ENCODE measurements at places on chromosomes 3 and 15. TPM values are rescaled to one million over a fixed set of nuclear protein-coding genes. Genes with fewer than 3 reads are reported as not detected.

- H3K36me3 ChIP-seq: no peaks in the 10 kb centered on the region
- DNase-seq: no peak
- H3K4me1 ChIP-seq: peaks cover 10% of the 10 kb centered on the region
- no peak overlapping the region for H3K27ac ChIP-seq
- H3K27me3 ChIP-seq: no peaks in the 10 kb centered on the region
Measured at GRCh38 chr15:38618242-38618955, 53.8 kb upstream of the RASGRP1 start.

- no peaks in the 10 kb centered on the region for H3K27me3 ChIP-seq
- no peak for DNase-seq
- peaks cover 20% of the 10 kb centered on the region for H3K4me1 ChIP-seq
Measured at GRCh38 chr3:45655906-45656305, 33.3 kb upstream of the SACM1L start.

DNA sequence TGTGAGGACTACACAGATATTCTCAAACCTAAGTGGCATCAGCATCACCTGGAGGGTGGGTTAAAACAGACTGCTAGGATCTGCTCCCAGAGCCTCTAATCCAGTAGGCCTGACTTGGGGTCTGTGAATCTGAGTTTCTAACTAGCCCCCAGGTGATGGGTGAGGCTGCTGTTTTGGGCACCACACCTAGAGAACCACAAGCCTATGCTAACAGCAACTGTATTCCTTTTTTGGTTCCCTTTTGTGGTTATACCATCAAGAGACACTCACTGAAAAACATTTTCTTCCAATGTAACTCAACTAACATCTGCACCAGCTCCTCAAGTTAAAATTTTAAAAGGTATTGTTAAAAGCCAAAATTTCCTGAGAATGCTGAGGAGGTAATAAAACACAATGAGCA, 16.0 kb downstream of the WDR82 start:
- DNase-seq: no peak
- peaks cover 86% of the 10 kb centered on the region for H3K36me3 ChIP-seq
- no peaks in the 10 kb centered on the region for H3K27me3 ChIP-seq

DNA sequence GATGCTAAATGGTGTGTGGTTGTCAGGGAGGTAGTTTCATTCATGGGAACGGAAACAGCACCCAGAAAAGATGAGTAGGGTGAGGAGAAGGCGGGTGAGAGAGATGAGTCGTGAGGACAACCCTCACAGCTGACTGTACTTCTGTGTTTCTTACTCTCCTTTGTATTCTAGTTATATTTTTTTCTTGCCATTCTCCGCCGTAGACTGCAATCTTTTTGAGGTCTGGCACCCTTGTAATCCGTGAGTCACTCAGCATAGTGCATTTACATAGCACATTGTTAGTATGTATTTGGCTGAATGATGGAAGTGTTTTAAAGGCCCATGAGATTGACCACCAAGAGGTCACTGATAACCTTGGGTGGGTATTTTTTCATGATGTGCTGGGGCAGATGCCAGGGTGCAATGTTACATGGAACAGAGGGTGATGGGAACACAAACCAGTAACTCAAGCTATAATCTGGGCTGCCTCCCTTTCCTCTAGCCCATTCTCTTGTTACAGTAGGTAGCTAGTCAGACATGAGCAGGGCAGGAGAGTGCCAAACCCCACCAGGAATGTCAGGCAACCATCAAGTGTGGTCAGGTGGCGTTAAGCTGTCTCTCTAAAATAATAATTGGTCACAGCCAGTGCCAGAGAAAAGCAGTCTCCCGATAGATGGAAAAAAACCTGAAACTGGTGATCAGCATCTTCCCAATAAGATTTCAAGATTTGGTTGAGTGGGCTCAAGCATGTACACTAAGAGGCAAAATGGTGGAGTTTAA, 18.8 kb upstream of the DGKG start:
- peaks cover 13% of the 10 kb centered on the region for H3K27me3 ChIP-seq
- peak overlapping the region; percentile 10 for H3K27ac ChIP-seq
- no peak for DNase-seq
- H3K4me1 ChIP-seq: peaks cover 15% of the 10 kb centered on the region

DNA sequence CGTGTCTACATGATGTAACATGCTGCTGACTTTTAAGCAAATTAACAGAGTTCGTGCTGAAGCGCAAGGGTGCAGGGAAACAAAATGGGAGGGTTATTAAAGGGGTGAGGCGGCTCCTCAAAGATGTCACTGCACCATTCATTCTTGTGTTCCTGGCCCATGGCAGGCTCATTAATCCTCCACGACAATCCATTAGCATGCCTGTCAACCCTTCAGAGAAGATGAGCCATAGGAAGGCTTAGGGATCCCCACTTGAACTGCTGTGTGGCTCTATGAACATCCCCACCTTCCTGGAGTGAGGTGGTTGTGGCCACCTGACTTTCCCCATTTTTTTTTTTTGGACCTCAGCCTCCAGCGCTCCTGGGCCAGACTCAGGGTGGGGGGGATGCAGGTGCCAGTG, 45.8 kb downstream of the IGF1R start:
- peaks cover 44% of the 10 kb centered on the region for H3K4me1 ChIP-seq
- H3K36me3 ChIP-seq: peaks cover 2% of the 10 kb centered on the region
- no peak overlapping the region for H3K4me3 ChIP-seq

DNA sequence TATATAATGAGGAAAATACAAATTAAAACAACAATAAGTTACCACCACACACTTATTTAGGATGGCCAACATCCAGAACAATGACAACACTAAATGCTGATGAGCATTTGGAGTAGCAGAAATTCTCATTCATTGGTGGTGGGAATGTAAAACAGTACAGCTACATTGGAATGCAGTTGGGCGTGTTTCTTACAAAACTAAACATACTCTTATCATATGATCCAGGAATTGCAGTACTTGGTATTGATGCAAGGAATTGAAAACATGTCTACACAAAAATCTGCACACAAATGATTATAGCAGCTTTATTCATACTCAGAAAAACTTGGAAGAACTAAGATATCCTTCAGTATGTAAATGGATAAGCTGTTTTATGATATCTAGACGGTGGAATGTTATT, 594.2 kb downstream of the ZBBX start:
- H3K4me1 ChIP-seq: no peaks in the 10 kb centered on the region
- H3K27ac ChIP-seq: no peak overlapping the region
- H3K27me3 ChIP-seq: no peaks in the 10 kb centered on the region
- no peak overlapping the region for H3K4me3 ChIP-seq
- no peaks in the 10 kb centered on the region for H3K36me3 ChIP-seq

Gene FNDC3B
- total RNA-seq: 11.6 TPM

DNA sequence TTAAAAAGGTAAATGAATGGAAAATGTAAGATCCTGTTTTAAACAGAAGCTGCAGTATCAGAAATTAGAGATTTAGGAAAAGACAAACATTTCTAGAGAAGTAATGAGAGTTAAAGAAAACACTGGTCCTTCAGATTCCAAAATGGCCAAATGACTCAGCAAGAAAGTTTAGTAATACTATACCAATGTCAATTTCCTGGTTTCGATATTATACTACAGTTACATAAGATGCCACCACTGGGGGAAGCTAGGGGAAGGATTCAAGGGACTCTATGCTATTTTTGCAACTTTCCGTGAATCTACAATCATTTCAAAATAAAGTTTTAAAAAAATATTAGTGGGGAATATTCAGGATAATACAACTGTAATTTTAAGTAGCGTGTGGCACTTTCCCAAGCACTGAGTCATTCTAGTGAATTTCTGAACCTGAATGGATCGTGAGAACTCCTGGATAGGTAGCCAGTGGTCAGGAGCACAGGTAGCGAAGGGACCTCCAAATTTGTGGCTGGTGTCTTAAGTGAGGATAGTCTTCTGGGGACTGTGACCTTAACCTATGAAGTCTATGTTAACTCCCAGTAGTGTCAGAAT, 37.6 kb downstream of the TMCC1 start:
- H3K36me3 ChIP-seq: peaks cover 43% of the 10 kb centered on the region
- DNase-seq: no peak
- no peak overlapping the region for H3K4me3 ChIP-seq
- peaks cover 12% of the 10 kb centered on the region for H3K4me1 ChIP-seq
- H3K27ac ChIP-seq: no peak overlapping the region

Gene RAB8B
- total RNA-seq: 239 TPM

GRCh38 chr3:189567766-189568420, 63.3 kb upstream of the TP63 start:
- no peaks in the 10 kb centered on the region for H3K27me3 ChIP-seq
- H3K36me3 ChIP-seq: no peaks in the 10 kb centered on the region
- H3K27ac ChIP-seq: no peak overlapping the region

Gene TUSC7
- not detected for total RNA-seq

- no peaks in the 10 kb centered on the region for H3K36me3 ChIP-seq
- no peaks in the 10 kb centered on the region for H3K4me1 ChIP-seq
- no peaks in the 10 kb centered on the region for H3K27me3 ChIP-seq
- H3K4me3 ChIP-seq: no peak overlapping the region
Measured at GRCh38 chr3:50164984-50165909, 10.1 kb downstream of the SEMA3F start.

GRCh38 chr3:197942956-197943556, 6.9 kb upstream of the RPL35A start:
- H3K36me3 ChIP-seq: peaks cover 2% of the 10 kb centered on the region
- no peaks in the 10 kb centered on the region for H3K27me3 ChIP-seq
- no peak for DNase-seq
- no peak overlapping the region for H3K27ac ChIP-seq

DNA sequence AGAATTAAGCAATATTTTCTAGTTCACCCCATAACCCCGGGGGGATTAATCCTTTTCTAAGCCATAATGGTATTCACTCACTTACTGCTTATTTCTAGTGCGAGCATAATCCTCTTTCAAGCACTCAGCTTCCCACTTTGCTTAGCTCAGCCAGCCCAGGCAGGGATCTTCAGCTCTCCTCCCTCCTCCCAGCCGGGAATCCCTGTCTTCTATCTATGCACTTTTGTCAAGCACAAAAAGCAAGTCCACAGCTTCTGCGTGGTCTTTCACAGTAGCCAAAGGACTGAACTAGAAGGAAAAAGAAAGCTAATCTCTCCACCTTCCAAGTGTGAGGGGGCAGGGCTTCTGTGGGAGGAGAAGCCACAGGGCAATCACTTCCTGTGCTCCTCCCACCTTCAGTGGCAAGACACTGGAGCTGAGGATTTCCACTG, 62.8 kb downstream of the PEX5L start:
- H3K4me1 ChIP-seq: no peaks in the 10 kb centered on the region
- H3K36me3 ChIP-seq: no peaks in the 10 kb centered on the region
- peaks cover 9% of the 10 kb centered on the region for H3K27me3 ChIP-seq
- no peak overlapping the region for H3K27ac ChIP-seq
- DNase-seq: no peak

- H3K4me1 ChIP-seq: no peaks in the 10 kb centered on the region
- no peak overlapping the region for H3K27ac ChIP-seq
- H3K36me3 ChIP-seq: no peaks in the 10 kb centered on the region
- peaks cover 13% of the 10 kb centered on the region for H3K27me3 ChIP-seq
- no peak overlapping the region for H3K4me3 ChIP-seq
Measured at GRCh38 chr3:13275376-13276005, 144.6 kb downstream of the NUP210 start.

DNA sequence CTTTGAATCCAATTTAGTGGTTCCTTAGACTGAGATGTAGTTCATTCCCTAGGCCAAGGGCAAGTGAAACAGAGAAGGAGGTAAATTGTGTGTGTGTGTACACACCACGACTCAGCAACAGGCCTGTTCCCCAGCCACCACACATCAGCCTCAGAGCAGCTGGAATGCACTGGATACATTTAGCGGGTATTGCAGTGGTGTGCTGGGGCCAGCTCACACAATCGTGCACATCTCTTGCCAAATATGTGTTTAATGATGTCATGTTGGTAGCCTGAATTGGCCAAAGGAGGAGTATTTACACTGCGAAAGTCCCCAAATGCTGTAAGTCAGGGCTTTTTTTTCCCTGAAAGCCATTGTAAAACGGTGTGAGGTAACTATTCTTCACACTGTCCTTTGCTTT, 82.3 kb downstream of the RBPMS2 start:
- H3K27ac ChIP-seq: no peak overlapping the region
- H3K4me1 ChIP-seq: peaks cover 23% of the 10 kb centered on the region
- H3K4me3 ChIP-seq: no peak overlapping the region
- H3K27me3 ChIP-seq: no peaks in the 10 kb centered on the region

GRCh38 chr3:37907906-37908305, 46.2 kb downstream of the CTDSPL start:
- H3K36me3 ChIP-seq: no peaks in the 10 kb centered on the region
- H3K27ac ChIP-seq: no peak overlapping the region
- DNase-seq: peak; percentile 53
- peak overlapping the region; percentile 16 for H3K4me3 ChIP-seq

GRCh38 chr3:187015903-187016638, 85.7 kb downstream of the ST6GAL1 start:
- H3K36me3 ChIP-seq: peaks cover 6% of the 10 kb centered on the region
- H3K4me1 ChIP-seq: peaks cover 53% of the 10 kb centered on the region
- no peak for DNase-seq
- H3K4me3 ChIP-seq: no peak overlapping the region
- H3K27me3 ChIP-seq: no peaks in the 10 kb centered on the region

GRCh38 chr15:61889706-61890105, 170.5 kb downstream of the VPS13C start:
- no peaks in the 10 kb centered on the region for H3K27me3 ChIP-seq
- no peak for DNase-seq
- H3K4me1 ChIP-seq: peaks cover 4% of the 10 kb centered on the region
- H3K27ac ChIP-seq: peak overlapping the region; percentile 34

Gene KCNMB3
- 0.74 TPM for total RNA-seq

- no peaks in the 10 kb centered on the region for H3K27me3 ChIP-seq
- no peak overlapping the region for H3K4me3 ChIP-seq
- no peak overlapping the region for H3K27ac ChIP-seq
- no peaks in the 10 kb centered on the region for H3K4me1 ChIP-seq
Measured at GRCh38 chr3:72494626-72495025, 353.6 kb downstream of the SHQ1 start.

GRCh38 chr3:36876181-36876936, 68.5 kb downstream of the TRANK1 start:
- H3K36me3 ChIP-seq: peaks cover 2% of the 10 kb centered on the region
- no peaks in the 10 kb centered on the region for H3K27me3 ChIP-seq
- DNase-seq: peak; percentile 8
- peak overlapping the region; percentile 82 for H3K27ac ChIP-seq

DNA sequence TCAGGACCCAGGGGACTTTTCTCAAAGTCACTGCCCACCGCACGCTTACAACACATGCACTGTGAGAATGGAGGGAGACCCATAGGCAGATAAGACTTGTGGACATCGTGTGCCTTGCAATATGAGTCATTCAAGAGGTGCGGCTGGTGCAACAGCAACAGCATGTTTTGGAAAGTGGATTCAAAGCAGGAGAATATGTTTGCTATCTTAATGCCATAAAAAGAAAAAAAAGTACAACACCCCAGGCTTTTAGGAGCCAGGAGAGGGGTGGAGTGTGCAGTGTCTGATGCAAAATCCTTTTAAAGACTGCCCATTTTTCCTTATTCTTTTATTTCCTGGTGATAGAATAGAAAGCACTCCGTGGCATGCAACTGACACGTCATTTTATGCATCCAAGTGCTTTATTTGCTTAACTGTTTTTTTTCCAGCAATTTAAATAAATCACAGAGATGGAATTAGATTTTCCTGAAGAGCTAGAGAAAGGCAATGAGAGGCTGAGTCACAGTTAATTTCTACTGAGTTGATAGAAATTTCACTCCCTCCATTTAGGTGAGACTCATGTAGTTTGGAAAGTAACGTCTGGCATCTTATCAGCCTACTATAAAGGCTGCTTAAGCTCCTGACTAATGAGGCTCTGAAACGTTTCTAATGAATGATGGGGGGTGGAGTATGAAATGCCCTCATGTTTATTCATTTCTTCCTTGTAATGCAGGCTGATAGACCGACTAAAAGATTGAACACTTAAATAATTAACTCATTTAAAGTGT, 96.4 kb downstream of the NSUN3 start:
- peaks cover 6% of the 10 kb centered on the region for H3K27me3 ChIP-seq
- no peaks in the 10 kb centered on the region for H3K4me1 ChIP-seq
- DNase-seq: no peak

Measured in activated naive CD8-positive, alpha-beta T cell treated with anti-CD3 and anti-CD28 coated beads for 36 hours (primary cell).